T1000 (cell line): ENCODE measurements at places on chromosomes 1 and 21.

DNA sequence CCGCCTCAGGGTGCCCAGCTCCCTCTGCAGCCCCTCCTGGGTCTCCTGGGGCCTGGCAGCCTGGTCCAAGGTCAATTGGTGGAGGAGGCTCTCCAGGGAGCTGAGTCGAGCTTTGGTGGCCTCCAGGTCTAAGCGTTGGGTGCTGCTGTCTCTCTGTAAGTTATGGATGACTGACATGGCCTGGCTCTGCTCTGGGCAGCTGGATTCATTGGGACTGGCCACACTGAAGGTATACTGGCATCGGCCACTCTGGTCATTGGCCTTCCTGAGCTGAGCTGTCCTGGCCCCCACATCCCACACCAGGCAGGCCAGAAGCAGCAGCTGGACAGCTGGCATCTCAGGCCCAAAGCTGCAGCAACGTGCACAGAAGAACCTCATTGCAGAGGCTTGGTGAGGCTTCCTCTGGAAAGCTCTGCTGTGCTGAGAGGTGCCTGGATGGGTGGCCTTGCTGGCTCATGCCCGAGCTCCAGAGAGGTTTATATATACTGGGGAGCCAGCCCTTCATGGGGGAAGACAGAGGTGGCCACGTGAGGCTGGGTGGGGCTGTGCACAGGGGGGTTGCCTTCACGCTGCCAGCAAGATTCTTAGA, at the start of gene MYOC:
Gene MYOC (minus strand): TSS at position 455 of the 589 bp plus-strand sequence. CDS start 77 bp downstream, at position 378.
- DNase-seq: no peak

DNA sequence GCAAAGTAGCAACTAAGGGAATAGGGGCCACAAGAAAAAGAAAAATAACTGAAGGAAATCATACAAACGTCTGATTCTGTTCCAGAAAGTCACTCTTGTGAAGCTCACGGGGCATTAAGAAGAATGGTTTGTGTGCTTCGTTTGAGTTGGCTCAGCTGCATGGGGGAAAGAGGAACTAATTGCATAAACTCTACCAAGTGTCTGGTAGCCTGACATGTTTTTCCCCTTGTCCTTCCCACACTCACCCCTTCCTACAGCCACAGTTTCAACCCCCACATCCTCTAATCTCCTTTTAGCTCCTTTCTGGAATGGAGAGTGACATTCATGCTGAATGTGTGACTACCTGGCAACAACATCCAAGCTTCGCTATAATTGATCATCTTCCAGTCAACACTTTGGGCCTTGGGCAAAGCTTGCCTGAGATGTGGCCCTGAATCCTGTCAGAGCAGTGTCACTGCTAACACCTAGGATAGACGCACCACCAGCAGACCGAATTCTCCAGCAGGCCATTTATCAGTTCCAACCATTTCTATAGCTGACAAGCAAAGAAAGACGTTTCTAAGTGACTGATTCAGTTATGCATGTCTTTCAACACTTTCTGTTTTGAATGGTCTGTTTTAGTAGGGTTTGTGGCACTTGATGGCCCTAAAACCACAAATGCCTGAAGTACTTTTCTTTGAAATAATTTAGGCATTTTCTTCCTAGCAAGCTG, 439.6 kb downstream of the TTLL7 start:
- DNase-seq: no peak

- DNase-seq: no peak
Measured at GRCh38 chr1:43849670-43850069, 83.9 kb upstream of the ARTN start.

- no peak for DNase-seq
Measured at GRCh38 chr1:244615301-244615700, 37.6 kb upstream of the DESI2 start.

DNA sequence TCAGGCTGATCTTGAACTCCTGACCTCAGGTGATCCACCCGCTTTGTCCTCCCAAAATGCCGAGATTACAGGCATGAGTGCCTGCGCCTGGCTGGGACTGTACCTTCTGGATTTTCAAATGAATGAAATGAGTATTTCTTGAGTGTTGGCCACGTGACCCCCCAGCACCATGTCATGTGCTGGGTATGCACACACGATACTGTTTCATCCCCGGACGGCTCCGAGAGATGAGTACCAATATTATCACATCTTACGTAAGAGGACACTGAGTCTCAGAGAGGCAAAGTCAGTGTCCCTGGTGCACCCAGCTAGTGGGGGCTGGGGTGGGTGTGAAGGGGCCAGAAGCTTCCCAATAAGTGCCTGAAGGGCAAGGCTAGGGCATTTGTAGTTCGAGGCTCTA, 780 bp upstream of the CROCC start:
- no peak for DNase-seq

DNA sequence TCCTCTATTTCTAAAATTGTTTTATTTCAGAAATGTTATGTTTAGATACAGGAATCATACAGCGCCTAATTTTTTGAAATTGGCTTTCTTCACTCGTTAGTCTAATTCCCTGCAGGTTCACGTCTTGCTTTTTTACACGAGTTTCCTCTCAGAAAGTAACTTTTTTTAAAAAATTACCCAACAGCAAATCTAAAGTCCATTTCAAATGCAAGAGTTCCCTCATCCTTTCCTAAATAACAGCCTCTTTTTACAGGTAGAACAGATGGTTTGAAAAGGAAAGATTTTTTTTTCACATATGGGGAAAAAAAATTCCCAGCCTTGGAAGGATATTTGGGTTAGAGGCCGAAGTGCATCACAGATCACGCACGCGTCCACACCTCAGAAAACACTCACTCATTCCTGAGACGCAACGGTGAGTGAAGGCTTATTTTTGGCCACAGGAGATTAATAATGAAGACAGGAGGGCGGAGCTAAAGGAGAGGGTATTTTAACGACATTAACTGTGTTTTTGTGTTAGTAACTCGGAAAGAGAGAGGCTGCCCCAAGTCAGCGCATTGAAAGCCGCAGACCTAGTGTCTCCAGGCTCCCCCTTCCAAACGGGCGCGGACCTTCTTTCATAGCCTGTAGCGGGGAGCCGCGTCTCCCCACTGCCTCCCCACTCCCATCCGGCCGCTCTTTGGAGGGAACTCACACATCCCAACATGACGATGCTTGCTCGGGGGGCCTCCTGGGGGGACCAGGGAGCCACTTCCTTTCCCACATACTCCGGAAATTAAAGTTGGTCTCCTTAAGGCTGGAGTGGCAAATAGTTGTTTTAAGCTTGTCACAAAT, 969 bp upstream of the RIPK4 start:
- no peak for DNase-seq

- DNase-seq: peak; percentile 39
Measured at GRCh38 chr1:59947047-59947938, 20.7 kb upstream of the CYP2J2 start.
